ENCODE measurements at places on chromosomes 12 and 14.

- DNase-seq, result no peak
Measured at GRCh38 chr12:131445184-131445774, 265.6 kb upstream of the SFSWAP start.

GRCh38 chr14:97074856-97075255, 277.7 kb downstream of the VRK1 start:
- DNase-seq, result no peak

- no peak for DNase-seq
Measured at GRCh38 chr12:78418919-78419318, 445.7 kb upstream of the SYT1 start.

DNA sequence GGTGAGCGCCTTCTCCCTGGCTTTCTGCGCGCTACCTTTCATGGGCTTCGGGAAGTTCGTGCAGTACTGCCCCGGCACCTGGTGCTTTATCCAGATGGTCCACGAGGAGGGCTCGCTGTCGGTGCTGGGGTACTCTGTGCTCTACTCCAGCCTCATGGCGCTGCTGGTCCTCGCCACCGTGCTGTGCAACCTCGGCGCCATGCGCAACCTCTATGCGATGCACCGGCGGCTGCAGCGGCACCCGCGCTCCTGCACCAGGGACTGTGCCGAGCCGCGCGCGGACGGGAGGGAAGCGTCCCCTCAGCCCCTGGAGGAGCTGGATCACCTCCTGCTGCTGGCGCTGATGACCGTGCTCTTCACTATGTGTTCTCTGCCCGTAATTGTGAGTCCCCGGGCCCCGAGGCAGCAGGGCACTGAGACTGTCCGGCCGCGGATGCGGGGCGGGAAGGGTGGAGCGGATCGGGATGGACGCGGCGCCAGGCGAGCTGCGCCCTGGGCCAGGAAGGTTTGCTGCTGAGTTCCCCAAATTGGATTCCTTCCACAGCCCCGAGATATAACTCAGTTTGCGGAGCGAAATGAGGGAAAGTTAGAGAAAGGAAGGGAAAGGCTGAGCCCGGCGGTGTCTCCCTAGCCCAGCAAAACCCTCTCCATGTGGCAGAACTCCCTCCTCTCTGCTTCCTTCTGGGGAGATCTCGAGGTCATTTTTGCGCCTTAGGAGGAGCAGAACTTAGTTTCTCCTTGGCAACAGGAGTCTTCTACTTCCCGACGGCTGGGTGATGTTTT, 972 bp downstream of the PTGDR start:
- DNase-seq, result no peak

DNA sequence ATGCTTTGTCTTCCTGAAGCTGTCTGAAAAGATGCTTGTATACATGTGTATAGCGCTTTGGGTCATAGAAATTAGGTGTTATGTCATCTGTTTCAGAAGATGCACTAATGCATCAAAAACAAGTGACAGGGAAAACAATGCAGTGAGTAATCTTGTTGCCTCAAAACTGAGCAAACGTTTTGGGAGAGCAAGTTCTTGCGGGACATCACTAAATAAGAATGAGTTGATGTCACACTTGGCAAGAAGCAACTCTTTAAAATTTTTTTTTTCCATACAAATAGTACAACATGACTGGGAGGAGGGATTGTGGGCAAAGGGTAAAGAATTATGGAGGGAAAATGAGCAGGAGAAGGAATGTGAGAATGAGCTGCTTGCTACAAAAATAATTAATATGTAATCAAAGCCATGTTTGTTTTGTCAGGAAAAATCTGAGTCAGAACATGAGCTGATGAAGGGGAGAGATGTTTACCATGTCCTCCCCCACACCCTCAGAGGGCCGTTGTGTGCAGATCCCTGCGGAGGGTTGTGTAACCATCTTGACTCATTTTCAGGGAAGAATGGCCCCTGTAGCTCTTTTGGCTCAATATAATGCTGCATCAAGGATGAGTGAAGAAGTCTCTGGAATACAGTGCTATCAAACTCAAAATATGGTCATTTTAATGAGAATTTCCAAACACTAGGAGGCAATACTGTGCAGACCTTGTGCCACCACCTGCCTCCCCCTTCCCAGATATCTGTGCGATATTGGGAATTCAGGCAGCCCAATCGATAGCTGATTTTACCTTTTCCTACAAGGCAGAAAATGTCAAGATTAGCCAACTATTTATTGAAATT, 41.4 kb downstream of the BORCS5 start:
- peak; percentile 30 for DNase-seq

DNA sequence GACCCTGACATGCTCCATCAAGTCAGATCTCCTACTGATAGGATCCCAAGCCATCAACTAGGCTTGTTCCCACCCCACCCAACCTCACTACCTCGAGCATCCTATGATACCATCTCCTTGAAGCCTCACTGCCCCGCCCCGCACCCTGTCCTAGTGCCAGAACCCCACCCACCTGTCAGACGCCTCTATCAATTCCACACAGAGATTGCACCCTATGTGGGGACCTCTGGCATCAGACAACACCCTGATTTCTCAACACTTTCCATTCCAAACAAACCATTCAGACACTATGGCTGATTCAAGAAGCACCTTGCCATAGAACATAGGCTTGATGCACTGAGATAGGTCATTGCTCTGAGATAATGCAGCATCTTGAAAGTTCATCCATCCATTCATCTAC, 3.1 kb upstream of the GLTP start:
- DNase-seq, result no peak

DNA sequence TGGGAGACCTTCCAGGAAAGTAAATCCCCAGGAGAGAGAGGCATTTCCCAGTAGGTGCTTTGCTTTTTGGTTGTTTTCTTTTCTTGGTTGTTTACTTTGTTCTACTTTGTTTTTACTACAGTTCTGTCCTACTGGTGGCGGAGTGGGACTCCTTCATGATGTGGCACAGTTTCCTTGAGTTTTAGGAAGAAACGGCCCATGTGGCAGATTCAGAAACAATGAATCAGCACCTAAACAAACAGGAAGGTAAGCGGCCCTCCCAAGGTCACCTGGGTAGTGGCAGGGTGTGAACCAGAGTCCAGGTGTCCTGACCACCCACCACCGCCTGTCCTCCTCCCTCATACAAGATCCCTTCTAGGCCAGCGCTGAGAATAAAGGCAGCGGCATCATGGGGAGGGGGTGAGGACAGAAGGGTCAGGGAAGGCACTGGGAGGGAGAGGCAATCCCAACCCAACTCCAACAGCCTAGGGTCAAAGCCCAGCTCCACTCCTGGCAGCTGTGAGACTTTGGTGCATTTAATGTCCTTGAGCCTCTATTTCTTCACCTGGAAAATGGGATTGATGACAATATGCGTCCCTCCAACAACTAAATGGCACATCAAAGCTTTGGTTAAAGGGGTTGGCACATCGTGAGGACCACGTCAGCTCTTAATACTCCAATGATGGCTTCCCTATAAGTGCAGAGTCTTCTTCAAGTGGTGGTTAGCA, 111.5 kb upstream of the BCL2L14 start:
- DNase-seq, result no peak

GRCh38 chr14:50053935-50054334, 62.4 kb downstream of the VCPKMT start:
- DNase-seq, result no peak

Measured in transverse colon (tissue), 4 donors.